ENCODE measurements at places on chromosomes 2 and 18.

GRCh38 chr2:160294889-160295288 lies 94.8 kb upstream of the ITGB6 start:
- no peak for DNase-seq

DNA sequence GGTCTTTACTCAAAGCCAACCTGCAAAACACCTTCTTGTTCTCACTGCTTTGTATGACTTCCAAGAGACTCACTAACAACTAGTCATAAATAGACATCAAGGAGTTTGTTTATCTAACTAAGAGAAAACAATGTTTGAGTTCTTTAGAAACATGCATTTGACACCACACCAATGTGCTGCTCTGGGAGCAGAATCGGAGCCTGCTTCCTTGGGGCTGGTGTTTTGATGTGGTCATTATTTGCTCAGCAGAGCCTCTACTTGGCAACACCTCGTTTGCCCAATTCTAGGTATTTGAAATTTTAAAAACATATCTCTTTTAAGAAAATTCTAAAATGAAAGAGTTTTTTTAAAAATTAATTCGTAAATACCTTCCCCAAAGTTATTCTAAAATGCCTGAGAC lies 167.5 kb downstream of the BCL2 start:
- DNase-seq: no peak

DNA sequence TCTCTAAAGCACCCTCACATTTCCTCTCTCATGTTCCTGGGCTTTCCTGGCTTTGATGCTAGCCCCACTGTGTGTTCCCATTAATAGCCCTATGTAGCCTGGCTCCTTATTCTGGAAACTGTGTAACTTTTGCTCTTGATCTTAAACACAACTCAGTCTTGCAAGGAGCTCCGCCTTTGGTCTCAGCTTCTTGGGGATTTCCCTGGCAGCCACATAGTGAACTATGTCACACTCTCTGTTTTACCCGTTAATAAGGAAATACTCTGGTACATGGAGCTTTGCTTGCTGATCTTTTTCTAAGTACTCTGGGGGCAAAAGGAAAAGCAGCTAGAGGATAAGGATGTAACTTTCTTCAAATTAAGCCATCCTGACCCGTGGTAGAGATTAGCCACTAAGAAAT lies 259.3 kb downstream of the NEDD4L start:
- DNase-seq: peak; percentile 53

- peak; percentile 64 for DNase-seq
Measured at GRCh38 chr18:58671632-58672564, 633 bp downstream of the MALT1 start.

GRCh38 chr18:10298346-10298745 lies 156.1 kb upstream of the APCDD1 start:
- DNase-seq: no peak

DNA sequence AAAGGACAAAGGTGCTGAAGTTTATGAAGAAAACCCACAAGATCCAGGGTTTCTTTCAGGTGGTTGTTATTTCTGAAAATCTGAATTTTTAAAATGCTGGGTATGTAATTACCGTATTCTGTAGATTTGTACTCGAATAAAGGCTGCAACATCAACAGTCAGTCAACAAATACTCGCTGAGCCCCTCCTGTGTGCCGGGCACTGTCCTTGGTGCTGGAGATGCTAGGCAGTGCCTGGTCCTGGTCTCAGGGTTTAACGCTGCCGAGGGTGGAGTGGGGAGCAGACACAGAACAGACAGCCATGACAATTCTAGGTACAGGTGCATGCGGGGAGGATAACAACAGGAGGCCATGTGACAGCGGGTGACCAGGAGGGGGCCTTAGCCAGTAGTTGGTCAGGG lies 27.2 kb upstream of the PDIA6 start:
- DNase-seq: no peak

DNA sequence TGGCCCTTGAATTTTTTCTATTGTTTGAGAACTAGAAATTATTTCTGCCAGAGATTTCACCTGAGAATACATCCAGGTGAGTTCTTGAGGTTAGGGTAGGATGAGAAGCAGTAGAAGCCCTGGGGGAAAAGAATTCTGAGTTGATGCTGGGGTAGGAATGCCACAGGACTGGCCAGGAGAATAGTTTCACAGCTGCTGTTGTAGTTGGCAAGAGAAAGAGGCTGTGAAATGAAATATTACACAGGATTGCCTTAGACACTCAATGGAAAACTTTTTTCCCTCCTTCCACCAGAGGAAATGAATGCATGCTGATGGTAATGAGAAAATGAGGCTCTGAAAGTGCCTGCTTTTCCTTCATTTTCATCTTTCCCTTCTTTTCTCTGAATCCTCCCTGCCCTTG lies 54.6 kb downstream of the PRKCE start:
- no peak for DNase-seq

- peak; percentile 74 for DNase-seq
Measured at GRCh38 chr2:169141713-169142352, 72.5 kb downstream of the DHRS9 start.

DNA sequence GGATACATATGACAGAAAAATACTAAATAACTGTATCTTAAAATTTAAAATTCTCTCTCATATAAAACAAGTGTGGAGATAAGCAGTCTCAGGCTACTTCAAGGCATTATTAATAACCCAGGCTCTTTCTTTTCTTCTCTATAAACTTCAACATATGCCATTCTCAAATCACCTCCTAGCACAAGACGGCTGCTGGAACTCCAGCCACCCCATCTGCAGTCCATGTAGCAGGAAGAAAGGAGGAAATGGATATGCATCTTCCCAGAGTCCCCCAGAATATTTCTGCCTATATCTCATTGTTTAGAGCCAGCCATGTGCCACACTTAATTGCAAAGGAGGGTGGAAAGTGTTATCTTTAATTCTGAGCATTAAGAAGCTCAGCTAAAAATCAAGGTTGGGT lies 35.3 kb upstream of the NEB start:
- no peak for DNase-seq

- no peak for DNase-seq
Measured at GRCh38 chr2:61529944-61530735, 8.0 kb downstream of the XPO1 start.

GRCh38 chr2:20558391-20559150 lies 92.3 kb downstream of the HS1BP3 start:
- DNase-seq: no peak

- no peak for DNase-seq
Measured at GRCh38 chr2:72840066-72840465, 14.2 kb upstream of the EXOC6B start.

DNA sequence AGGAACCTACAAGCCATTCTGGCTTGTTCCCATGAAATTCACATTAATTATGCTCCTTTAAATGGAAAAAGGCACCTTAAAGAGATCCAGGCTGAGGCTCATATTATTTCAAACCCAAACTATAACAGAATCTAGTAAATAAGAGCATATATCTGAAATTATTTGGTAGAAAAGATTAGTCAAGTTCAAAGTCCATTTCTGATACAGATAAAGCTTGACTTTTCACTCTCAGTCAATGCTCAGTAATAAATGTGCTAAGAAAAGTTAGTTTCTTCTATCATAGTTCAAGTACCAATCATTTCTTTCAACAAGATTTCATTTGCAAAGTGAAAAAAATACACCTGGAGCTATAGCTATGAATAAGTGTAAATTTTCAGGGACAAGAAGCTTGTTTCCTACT lies 61.8 kb upstream of the NARS1 start:
- DNase-seq: no peak

DNA sequence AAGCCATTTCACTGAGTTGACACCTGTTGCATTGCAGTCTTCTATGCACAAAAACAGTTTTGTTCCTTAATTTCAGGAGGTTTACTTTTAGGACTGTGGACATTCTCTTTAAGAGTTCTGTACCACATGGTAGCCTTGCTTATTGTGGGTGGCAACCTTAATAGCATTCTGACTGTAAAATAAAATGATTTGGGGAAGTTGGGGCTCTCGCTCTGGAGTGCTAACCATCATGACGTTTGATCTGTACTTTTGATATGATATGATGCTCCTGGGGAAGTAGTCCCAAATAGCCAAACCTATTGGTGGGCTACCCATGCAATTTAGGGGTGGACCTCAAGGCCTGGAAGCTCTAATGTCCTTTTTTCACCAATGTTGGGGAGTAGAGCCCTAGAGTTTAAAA lies 3.4 kb downstream of the CTLA4 start:
- DNase-seq: no peak

Data from stimulated activated CD4-positive, alpha-beta T cell treated with anti-CD3 and anti-CD28 coated beads, Interleukin-15, amount 100 ng/mL, for 24 hours (primary cell).